ENCODE measurements at places on chromosomes 11 and 22.

DNA sequence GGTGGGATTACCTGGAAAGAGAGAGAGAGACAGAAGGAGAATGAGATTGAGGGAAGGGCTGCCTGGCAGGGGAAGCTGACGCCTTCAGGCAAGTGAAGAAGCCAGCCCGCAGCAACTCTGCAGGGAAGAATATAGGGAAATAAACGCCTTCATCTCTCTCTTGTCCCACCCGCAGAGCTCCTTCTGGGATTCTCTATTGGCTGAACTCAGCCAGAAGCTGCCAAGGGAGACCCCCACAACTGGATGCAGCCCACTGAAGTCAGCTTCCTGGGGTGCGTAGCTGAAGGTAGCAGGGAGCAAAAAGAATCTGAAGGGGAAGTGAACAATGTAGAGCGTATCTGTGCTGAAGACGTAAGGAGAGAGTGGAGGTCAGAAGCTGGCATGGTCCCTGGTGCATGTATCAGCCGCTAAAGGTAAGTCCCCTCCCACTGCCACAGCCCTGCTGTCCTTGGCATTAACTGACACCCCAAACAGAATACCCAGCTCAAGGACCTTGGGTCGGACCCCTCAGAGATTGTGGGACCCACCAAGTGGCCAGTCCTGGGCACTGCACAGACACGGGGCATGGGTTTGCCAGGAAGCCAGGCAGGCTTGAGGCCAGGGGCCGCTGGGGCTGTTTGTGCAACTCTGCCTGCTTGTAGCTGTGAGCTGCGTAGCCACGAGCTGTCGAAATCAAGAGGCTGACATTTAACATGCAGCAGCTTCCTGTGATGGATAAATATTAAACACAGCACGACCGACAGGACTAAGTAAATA, 469.9 kb downstream of the MN1 start:
- DNase-seq, result no peak

DNA sequence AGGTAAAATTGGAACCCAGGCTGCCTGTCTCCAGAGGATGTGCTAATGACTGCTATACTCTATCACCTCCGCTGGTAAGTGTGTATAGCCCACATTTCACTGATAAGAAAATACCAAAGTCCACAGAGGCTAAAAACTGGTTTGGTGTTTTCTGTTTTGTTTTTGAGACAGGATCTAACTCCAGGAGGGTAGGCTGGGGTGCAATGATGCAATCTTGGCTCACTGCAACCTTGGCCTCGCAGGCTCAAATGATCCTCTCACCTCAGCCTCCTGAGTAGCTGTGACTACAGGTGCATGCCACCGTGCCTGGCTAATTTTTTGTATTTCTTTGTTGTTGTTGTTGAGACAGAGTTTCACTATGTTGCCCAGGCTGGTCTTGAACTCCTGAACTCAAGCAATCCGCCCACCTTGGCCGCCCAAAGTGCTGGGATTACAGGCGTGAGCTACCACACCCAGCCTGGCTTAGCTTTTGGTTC, 409.8 kb downstream of the LARGE1 start:
- DNase-seq, result no peak

DNA sequence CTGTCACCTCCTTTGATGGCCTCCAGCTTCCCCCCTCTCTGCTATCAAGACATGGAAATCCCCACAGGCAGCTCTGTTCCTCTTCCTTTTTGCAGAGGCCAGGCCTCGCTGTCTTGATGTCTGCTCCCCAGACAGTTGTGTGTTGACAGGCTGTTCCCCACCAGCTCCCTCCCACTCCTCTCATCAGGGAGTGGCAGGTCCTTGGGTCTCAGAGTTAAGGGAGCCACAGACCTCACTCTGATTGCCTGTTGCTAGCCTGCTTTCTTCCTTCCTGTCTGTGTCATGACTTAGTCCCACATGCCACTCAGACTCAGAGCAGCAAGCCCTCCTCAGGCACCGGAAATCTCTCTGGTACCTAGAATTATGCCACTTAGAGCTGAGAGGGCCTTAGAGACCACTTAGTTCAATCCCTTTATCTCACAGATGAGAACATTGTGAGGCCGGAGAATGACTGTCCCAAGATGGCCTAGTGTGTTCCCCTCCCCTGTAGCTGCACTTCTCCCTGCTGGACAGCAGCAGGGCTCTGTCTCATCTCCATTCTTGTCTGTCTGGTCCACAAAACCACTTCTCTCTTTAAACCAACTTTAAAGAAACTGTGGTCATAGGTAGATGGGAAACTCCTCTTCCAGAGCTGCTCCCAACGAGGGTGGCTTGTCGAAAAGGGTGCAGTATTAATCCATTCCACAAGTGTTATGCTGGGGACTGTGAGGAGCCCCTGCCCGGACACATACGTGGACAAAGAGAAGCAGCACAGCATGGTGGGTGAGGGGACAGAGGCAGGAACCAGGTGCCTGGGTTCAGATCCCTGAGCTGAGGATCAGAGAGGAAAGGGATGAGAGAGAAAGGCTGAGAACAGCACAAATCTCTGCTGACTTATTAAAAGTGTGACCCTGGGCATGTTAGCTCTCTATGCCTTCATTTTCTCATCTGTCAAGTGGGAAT, 4.2 kb downstream of the AMPD3 start:
- DNase-seq, result peak; percentile 67

- no peak for DNase-seq
Measured at GRCh38 chr22:31044262-31044861, 36.8 kb upstream of the SMTN start.

- DNase-seq, result no peak
Measured at GRCh38 chr22:27175021-27175838, 517.8 kb downstream of the MIAT start.

DNA sequence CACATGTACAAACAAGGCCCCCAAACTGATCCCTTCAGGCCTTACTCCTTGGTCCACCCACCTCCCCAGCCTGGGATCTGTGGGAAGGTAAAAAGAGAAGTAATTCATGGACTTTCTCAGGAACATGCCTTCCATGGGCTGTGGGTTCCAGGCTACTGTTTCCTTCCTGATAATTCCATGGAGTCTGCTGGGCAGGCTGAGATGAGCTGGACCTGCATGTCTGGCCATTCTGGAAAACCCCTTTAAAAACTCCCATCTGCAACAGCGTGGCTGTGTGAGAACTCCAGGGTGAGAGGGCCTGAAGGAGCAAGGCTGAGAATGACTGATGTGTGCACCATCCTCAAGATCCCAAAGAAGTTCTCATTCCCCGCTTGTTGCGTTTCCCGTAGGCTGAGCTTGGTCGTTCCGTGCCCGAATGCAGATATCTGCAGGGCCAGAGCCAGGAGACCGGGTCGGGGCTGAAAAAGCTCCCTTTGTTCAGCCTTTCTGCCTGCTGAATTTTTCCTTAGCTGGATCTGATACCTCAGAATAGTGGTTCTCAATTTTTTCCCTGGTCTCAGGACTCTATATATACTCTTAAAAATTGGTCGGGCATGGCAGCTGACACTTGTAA, 72.9 kb downstream of the NAT10 start:
- no peak for DNase-seq

DNA sequence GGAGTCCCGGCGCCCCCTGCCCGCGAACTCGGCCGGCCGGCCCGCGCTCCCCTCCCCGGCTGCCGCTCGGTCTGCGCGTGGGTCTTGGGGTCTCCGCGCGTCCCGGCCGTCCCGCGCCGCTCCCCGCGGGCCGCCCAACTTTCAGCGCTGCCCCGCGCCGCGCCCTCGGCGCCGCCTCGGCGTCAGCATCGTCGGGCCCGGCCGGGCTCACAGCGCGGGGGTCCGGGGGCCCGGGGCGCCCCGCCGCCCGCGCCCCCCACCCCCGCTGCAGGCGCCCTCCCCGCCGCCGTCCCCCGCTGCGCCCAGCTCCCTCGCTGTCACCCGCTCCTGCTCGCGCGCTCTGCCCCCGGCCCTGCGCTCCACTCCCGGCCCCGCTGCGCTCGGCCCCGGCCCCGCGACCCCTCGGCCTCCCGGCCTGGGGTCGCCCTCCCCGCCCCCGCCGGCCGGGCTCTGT, at the start of gene KCNJ4:
TSS of gene KCNJ4 (minus strand) at position 124 of the 454 bp plus-strand sequence. CDS start 27,067 bp downstream, outside the sequence.
- DNase-seq, result no peak

- DNase-seq, result no peak
Measured at GRCh38 chr11:105696000-105696399, 86.1 kb downstream of the GRIA4 start.

- no peak for DNase-seq
Measured at GRCh38 chr11:70545610-70545912, 147.2 kb downstream of the CTTN start.

DNA sequence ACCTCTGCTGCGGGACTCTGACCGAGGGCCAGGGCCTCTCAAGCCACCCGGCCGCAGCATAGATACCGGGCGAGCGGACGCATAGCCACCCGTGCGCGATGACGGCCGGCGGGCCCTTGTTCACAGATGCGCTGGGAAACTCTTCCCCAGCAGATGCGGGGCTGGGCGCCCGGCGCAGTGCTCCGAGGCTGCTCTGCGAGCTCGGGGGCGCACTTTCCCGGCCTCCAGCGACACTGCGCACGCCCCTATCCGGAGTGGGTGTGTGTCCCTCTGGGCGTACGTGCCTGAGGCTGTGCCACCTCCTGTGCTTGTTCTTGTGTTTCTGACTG, 104.7 kb upstream of the E2F8 start:
- peak; percentile 3 for DNase-seq

DNA sequence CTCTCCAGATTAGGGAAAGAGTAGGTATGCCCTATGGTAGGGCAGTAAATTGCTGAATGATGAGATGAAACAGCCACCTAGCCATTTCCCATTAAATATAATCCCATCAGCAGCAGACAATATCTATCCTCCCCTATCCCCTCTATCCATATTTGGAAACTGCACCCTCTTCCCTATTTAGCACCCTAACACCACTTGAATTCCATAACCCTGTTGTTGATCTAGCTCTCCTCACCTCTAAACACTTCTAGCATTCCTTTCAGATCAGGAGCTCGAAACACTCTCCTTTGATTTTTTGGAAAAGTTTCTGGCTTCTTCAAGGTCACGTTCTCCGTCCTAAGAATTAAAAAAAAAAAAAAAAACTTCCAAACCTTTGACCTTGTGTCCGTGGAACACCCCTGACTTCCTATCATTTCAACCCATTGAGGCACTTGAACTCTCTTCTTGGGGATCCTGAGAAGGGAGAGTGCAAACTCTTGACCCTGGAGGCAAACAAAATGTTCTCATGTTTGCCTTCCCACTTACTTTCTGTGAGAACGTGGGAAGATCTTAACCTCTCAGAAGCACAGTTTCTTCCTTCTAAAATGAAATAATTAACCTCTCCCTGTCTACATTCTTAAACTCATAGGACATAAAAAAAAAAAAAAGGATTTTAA, 19.0 kb downstream of the TRIM5 start:
- no peak for DNase-seq

DNA sequence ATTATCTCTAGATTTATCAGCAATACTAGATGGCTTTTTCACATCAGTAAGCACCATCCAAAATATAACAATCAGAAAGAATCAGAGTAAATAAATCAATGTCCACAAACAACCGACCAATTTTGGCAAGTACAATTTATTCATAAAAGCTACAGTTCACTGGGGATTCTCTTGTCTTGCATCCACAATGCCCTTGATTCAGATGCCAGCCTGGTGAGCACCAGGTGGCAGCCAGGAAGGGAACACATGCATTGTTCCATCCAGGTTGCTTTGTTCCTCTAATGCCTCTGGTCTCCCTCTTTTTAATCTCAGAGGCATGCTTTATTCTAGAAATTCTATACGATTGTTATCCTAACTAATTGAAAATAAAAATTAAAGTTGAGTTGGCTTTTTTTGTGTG, 242.1 kb upstream of the KIRREL3 start:
- no peak for DNase-seq

DNA sequence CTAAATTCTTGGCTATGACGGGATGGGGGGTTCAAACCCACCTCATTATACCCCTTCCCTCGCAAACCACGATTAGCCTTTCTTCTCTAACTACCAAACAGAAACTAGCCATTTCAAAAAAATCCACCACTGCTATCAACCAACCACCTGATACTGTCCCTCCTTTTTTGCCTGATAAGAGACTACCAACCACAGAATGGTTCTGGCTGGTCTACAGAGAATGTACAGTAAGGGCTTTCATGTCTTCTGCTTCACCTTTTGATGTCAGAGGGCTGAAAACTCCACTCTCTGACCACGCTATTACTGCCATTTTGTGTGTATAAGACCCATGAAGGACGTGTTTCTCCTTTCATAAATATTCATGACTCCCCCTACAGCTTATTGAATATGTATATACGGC, 19.1 kb downstream of the RIC3 start:
- no peak for DNase-seq

GRCh38 chr11:59459916-59460315, 3.2 kb downstream of the OR4D6 start:
- no peak for DNase-seq

- peak; percentile 52 for DNase-seq
Measured at GRCh38 chr11:9459667-9460321, 1.0 kb upstream of the ZNF143 start.

DNA sequence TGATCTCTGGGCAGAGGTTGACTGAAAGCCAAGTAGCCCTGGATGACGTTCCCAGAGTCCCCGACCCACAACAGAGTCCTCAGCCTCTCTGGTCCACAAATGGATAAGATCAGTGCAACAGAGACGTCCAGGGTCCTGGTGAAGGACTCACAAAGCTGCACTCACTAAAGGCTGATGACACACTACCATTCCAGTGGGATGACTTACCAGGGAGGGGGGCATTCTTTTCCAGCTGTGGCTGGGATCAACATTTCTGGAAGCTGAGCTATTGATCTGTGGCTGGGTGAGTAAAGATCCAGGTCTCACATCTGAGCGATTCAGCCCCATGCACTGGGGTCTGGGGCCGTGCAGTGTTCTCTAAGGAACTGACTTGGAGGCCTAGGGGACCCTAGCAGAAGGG, 296.2 kb downstream of the NTM start:
- DNase-seq, result no peak

DNA sequence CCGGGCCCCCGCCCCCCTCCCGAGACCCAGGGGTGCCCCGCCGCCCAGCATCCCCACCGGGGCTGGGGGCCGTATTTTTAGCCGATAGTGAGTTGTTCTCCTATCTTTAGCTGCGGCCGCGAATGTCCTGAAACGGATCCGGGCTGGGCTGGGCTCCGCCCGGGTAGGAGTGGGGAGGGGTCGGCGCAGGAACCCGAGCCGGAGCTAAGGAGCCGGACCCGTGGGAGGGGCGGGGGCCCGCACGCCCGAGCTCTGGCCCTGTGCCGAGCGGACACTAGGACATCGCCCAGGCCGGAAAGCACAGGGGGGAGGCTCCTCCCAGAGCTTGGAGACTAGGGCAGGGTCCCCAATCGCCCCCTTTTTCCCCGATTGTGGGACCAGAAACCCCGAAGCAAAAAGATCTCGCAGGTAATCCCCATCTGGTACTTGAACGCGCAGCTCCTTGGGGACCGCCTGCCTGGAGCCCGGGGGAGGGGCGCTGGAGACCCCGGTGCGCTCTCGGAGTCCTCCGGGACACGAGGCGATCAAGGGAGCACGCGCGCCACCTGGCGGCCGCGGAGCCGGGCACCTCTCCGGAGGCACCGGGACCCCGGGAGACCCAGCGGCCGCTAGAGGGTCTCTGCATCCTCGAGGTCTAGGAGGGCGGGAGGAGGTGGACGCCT, 669 bp downstream of the CDC42EP2 start:
- peak; percentile 88 for DNase-seq

- no peak for DNase-seq
Measured at GRCh38 chr11:131201674-131202073, 168.7 kb upstream of the NTM start.

GRCh38 chr22:30127749-30128166, 47.5 kb downstream of the HORMAD2 start:
- no peak for DNase-seq
